ENCODE measurements at places on chromosomes 4 and X. TPM values are rescaled to one million over a fixed set of nuclear protein-coding genes. Genes with fewer than 3 reads are reported as not detected.

DNA sequence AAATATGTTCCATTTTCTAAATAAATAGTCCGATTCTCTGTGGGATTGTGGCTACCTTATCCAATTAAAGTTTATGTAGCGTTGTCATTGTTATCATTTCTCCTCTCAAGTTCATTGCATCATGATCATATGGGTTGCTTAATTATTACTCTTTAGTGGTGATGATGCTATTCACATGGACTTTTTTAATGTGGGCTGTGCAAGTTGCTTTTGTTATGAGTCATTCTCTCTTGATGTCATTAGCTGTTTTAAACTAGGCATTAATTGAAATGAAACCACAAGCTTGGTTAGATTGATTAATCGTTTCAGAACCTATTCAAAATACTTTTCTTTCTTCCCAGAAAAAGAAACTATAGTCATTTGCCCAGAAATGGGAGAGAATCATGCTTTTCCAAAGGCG, 38.2 kb downstream of the NHS start:
- no peak for DNase-seq

DNA sequence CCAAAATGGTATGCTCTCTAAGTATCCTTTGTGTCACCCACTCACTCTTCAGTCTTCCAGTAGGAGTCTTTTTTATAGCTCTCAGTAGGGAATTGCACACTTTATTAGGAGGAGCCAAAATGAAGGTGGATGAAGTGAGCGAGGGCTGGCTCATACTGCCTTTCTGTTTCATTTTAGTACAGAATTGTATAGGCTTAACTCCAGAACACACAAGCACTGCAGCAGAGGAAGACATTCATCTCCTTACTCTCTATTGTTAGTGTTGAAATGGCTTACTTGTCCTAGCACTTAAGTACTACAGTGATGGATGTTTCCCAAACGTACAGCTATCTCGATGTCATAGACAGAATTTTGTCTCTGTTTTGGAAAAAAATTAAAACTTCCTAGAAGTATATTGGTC, 327.3 kb upstream of the ATOH1 start:
- no peak for DNase-seq

- peak; percentile 77 for DNase-seq
Observed at GRCh38 chrX:48794911-48795515, 6.9 kb upstream of the HDAC6 start.

DNA sequence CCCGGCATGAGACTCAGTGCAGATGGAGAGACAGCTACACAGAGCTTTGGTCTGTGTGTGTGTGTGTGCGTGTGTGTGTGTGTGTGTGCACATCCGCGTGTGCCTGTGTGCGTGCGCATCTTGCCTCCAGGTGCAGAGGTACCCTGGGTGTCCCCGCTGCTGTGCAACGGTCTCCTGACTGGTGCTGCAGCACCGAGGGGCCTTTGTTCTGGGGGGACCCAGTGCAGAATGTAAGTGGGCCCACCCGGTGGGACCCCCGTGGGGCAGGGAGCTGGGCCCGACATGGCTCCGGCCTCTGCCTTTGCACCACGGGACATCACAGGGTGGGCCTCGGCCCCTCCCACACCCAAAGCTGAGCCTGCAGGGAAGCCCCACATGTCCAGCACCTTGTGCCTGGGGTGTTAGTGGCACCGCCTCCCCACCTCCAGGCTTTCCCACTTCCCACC, 14.3 kb downstream of the FGFR3 start:
- DNase-seq = no peak

The FGFBP2 gene
- 0.72 TPM for total RNA-seq

Data from kidney (tissue), 22 donors.